Nephron progenitor cell (in vitro differentiated cells): ENCODE measurements at places on chromosomes 1 and 21.

GRCh38 chr1:99669821-99670220 is 23.9 kb downstream of the PALMD start:
- no peaks in the 10 kb centered on the region for H3K27me3 ChIP-seq
- no peaks in the 10 kb centered on the region for H3K36me3 ChIP-seq
- H3K4me3 ChIP-seq = no peak overlapping the region
- no peak for DNase-seq

DNA sequence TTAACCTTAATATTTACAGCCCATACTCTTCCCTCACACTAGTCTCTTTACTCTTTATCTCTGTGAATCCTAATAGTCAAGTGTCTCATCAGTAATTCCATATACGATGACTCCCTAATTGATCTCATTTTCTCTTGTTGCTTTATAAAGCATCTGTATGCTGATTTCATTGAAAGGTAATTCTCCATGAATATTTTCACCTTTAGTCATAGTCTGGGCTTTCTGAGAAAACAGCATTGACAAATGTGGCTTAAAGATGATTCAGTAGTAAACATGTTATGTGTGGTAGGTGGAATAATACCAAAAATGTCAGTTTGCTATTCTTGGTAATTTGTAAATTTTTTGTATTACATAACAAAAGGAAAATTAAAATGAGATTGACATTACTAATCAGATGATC is 1176.5 kb downstream of the NCAM2 start:
- H3K27ac ChIP-seq = no peak overlapping the region
- H3K27me3 ChIP-seq = no peaks in the 10 kb centered on the region
- no peaks in the 10 kb centered on the region for H3K4me1 ChIP-seq
- no peak overlapping the region for H3K4me3 ChIP-seq
- H3K36me3 ChIP-seq = no peaks in the 10 kb centered on the region

DNA sequence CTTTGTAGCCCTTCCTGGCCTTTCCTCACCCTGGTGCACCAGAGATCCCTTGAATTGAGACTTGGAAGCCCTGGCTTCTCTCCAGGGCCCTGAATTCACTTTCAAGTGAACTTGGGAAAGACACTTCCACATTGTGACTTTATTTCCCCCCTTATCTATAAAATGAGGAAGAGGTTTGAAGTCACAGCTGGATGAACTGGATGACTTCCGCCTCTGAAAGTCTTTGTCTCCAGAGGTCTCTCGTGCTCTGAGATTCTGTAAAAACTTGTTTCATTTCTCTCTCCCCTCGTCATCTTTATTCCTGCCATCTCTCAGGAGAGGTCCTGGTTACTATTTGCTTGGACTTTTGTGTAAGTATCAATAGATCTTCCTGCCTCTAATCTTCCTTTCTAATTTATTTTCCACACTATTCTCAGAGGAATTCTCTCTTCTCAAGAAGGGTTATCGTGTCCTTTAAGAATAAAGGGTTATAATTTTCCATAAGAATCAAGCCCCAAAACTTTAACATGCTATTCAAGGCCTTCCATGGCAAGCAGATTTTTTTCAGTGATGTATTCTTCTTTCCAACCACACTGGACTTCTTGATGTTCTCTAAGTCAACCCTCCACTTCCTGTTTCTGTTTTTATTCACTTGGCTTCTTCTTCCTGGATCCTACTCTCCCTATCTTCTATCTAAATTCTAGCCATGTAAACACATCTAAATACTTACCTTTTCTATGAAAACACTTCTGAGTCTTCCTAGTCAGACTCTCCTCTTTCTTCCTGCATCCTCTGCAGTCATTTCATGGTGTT is 6.5 kb upstream of the RPTN start:
- no peak overlapping the region for H3K4me3 ChIP-seq
- no peak for DNase-seq
- no peak overlapping the region for H3K27ac ChIP-seq
- no peaks in the 10 kb centered on the region for H3K36me3 ChIP-seq
- H3K4me1 ChIP-seq = no peaks in the 10 kb centered on the region
- no peaks in the 10 kb centered on the region for H3K27me3 ChIP-seq

GRCh38 chr1:180889325-180889724 is 23.4 kb upstream of the KIAA1614 start:
- H3K36me3 ChIP-seq = peaks cover 6% of the 10 kb centered on the region
- no peak overlapping the region for H3K4me3 ChIP-seq
- peaks cover 4% of the 10 kb centered on the region for H3K4me1 ChIP-seq
- H3K27me3 ChIP-seq = no peaks in the 10 kb centered on the region

GRCh38 chr21:38322311-38322950 is 65.6 kb downstream of the KCNJ15 start:
- H3K4me1 ChIP-seq = peaks cover 74% of the 10 kb centered on the region
- peaks cover 4% of the 10 kb centered on the region for H3K36me3 ChIP-seq
- H3K4me3 ChIP-seq = no peak overlapping the region

- no peak for DNase-seq
- H3K4me1 ChIP-seq = peaks cover 32% of the 10 kb centered on the region
- no peaks in the 10 kb centered on the region for H3K27me3 ChIP-seq
- peak overlapping the region; percentile 57 for H3K27ac ChIP-seq
Measured at GRCh38 chr1:238647877-238648276, 738.5 kb upstream of the CHRM3 start.

GRCh38 chr1:17420391-17420918 is 19.0 kb downstream of the RCC2 start:
- DNase-seq = no peak
- no peaks in the 10 kb centered on the region for H3K27me3 ChIP-seq
- peaks cover 100% of the 10 kb centered on the region for H3K36me3 ChIP-seq
- no peak overlapping the region for H3K27ac ChIP-seq

DNA sequence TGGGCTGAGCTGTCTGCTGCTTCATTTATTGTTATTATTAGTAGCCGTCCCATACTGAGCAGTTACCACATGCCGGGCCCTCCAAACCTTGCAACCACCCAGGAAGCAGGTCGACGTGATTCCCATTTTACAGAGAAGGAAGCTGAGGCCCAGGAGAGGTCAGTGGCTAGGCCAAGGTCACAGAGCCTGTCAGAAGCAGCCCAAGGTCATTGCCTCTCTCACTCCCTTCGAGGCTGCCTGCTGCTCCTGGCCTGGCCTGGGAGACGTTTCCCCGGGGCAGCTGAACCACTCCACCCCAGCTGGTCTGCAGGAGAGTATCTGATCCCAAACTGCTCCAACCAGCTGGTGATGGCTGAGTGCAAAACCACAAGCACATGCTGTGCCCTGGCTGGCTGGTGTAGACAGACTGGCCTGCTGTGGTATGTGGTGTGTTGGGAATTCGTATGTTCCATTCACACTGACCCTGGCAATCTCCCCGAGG is 6.5 kb downstream of the PADI4 start:
- no peak overlapping the region for H3K27ac ChIP-seq
- H3K36me3 ChIP-seq = no peaks in the 10 kb centered on the region
- no peak for DNase-seq
- peaks cover 17% of the 10 kb centered on the region for H3K27me3 ChIP-seq
- no peak overlapping the region for H3K4me3 ChIP-seq

- DNase-seq = no peak
- no peaks in the 10 kb centered on the region for H3K36me3 ChIP-seq
- peaks cover 21% of the 10 kb centered on the region for H3K27me3 ChIP-seq
- no peak overlapping the region for H3K4me3 ChIP-seq
- H3K27ac ChIP-seq = no peak overlapping the region
Measured at GRCh38 chr1:40955266-40955665, 24.2 kb upstream of the CTPS1 start.

DNA sequence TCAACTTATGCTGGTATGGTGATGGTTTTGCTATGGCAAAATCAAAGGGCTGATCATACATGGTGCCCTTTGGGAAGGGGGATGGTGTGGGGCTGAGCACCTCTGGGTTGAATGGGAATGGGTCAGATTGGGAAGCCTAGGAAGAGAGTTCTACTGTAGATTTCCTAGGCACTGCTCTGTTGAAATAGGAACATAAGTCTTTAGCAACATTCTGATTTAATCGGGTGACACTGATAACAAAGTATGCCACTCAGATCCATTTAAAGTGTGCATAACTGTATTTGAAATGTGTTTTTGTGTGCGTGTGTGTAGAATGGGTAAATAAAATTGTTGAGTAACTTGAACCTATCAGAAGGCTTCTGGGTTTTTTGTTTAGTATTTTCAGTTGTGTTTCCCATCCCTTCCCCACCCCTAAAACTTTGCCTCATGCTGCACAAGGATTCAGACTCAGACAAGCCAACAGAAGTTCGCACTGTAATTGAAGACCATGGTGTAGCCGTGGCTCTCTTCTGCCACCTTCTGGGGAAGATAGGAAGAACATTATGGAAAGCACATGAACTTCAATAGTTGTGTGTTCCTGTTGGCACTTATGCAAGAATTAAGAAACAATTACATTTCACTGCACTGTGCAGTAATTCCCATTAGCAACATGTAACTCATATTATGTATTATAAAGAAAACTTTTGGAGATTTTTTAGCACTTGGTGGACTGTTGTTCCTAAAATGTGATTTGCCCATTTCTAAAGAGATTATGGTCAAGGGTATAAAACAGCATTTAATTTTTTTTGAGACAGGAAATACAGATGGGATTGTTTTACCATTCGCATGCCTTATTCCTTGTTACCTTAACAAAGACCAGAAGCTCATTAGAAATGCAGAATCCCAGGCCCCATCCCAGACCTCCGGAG is 10.9 kb upstream of the C4BPB start:
- peaks cover 9% of the 10 kb centered on the region for H3K27me3 ChIP-seq
- no peak overlapping the region for H3K4me3 ChIP-seq
- H3K27ac ChIP-seq = no peak overlapping the region
- H3K4me1 ChIP-seq = peaks cover 6% of the 10 kb centered on the region
- H3K36me3 ChIP-seq = no peaks in the 10 kb centered on the region

DNA sequence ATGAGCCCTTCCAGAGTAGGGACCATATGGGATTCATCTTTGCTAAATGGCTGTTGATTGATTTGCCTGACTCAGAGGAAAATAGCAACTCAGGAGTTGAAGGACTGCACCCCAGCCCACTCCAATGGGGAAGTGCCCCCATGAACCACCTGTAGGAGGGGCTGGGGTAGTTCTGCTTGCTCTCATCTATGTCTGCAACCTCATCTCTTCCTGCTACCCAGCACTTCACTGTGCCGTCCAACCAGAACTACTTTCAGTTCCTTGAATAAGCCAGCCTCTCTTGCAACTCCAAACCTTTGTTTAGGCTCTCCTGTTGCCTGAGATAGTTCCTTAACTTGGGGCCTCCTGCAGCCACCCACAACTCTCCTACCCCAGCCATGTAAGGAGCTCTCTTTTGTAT is 26.6 kb downstream of the BEND5 start:
- DNase-seq = no peak
- H3K36me3 ChIP-seq = peaks cover 54% of the 10 kb centered on the region

GRCh38 chr1:29912425-29912824 is 676.1 kb downstream of the PTPRU start:
- H3K4me1 ChIP-seq = peaks cover 19% of the 10 kb centered on the region
- peaks cover 4% of the 10 kb centered on the region for H3K27me3 ChIP-seq
- no peak overlapping the region for H3K4me3 ChIP-seq
- H3K27ac ChIP-seq = no peak overlapping the region
- DNase-seq = no peak
